ENCODE measurements at places on chromosomes 2 and 18.

GRCh38 chr2:66790651-66791181 is 355.8 kb downstream of the MEIS1 start:
- no peak for DNase-seq

DNA sequence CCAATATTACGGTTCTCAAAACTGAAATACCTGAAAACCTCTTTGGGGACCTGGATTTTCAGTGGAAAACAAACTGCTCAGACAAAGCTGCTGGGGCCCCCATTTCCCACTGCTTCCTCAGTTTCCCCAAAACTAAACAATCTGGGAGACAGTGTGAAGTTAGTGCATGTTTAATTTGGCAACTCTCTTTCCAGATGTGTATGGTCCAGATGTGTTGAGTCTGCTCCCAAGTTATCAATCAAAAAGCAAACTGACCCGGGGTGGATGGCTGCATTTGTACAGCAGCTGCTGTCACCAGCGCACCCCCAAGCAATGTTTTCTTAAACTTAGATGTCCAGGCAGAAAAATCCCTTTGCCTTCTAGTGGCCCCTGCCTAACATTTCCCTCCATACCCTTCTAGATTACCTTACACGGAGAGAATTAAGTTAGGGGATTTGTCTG is 136.9 kb downstream of the COPS8 start:
- no peak for DNase-seq

GRCh38 chr2:169715379-169716237 is 18.0 kb upstream of the KLHL23 start:
- no peak for DNase-seq

- DNase-seq = no peak
Observed at GRCh38 chr2:233047206-233047605, 12.9 kb upstream of the INPP5D start.

DNA sequence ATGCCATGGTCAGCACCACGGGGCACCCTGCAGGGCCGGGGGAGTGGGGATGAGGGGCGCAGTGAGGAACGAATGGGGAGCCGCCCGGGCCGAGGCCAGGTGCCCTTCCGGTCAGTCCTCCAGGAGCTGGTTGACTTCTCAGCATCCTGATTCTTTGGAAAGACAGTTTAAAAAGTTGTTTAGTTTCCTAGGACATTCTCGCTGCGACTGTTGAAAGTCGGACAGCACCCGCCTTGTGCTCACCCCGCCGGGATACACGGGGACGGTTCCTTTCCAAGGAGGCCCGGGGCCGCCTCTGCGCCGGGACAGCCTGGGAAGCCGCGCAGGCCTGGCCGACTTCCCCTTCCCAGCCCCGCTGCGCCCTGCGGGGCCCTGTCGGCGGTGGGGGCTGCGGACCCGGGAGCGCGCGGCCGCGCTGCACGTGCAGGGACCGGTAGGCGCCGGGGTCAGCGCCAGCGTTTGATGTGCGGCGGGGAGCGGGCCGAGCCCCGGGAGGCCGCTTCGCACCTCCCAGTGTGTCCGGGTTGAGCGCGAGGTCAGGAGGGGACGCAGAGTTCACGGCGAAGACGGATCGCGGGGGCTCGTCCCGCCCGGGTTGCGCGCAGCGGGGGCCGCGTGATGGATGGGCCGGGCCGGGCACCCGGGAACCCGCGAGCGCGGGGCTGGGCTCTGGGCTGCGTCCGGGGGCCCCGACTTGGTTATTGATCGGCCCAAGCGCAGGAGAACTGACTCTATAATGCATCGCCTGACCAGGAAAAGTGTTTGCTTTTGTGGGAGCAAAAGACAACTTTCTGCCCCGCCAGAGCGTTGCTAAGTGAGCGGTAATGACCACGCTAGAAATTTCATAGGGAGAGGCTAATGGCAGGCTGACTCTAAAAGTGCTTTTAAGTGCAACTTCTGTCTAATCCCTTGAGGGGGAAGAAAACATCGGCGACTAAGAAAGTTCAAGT is 28.0 kb upstream of the SMIM21 start:
- no peak for DNase-seq

DNA sequence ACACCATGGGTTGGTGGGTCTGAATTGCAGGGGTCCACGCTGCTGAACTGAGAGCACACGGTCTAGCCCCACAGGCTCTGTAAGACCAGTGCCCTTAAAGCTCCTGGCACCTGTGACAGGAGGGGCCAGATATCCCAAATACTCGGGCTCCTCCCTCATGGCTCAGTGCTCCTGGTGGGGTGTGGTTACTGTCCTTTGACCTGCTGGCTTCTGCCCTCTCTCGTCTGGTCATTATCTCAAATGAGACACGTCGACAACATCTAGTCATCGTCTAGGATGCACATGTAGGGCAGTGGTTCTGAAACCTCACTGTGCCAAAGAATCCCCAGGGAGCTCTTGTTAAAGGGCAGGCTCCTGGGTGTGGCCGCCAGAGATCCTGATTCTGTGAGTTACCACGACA is 258.4 kb downstream of the LOXHD1 start:
- no peak for DNase-seq

GRCh38 chr2:40093021-40093675 is 314.1 kb upstream of the THUMPD2 start:
- DNase-seq = no peak

DNA sequence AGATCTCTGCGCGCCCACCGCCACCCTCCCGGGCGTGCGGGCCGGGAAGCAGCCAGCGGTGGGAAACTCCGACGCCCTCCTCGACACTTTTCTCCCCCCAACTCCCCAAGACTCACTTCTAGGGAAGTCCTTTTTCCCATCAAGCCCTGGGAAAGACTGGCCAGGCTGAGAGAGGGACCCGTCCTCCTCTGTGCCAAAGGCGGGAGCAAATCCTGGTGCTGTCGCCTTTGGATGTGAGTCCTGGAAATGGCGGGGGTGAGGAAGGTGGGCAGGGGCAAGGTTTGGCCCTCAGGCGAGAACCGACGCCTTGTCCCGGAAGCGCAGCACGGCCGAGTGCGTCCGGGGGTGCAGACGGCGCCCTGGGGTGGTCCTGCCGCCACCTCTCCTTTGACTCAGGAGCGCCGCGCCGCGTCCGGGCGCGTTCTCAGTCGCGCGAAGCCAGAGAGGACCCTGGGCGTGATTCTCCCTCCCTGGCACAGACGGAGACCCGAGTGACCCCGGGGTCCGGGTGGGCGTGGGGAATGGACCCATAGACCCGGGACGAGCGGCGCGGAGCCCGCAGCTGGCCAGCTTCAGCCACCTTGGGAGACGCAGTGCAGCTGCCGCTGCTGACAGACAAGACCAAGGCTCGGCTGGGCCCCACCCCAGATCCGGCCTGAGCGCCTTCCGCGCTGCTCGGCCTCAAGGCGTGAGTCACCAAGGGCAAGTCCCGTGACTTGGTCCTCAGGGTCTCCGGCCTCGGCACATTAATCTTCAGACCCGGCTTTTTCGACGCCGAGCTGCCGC is 3.5 kb upstream of the LBX2 start:
- DNase-seq = peak; percentile 71

- no peak for DNase-seq
Observed at GRCh38 chr2:9463698-9464034, 10.7 kb upstream of the IAH1 start.

GRCh38 chr2:58051445-58051844 is 4.8 kb downstream of the VRK2 start:
- no peak for DNase-seq

- no peak for DNase-seq
Observed at GRCh38 chr2:192026059-192026824, 168.5 kb downstream of the TMEFF2 start.

DNA sequence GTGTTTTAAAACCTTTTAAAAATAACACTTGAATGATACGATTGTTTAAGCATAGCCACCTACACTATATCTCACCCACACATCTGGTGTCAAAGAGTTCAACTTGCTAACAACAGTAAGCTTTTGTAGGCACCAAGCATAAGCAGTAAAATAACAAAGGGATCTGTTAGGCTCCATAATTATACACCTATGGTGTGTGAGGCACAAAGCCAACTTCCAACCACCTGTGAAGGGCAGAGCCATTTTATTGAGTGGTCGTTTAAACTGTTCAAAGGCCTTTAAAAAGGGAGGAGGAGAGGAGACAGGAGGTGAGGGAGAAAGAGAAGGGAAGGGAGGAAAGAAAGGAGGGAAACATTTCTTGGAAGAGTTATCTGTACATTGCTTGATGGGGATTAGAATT is 27.9 kb downstream of the NEMP2 start:
- DNase-seq = no peak

- peak; percentile 43 for DNase-seq
Observed at GRCh38 chr2:46369783-46370182, 72.6 kb downstream of the EPAS1 start.

DNA sequence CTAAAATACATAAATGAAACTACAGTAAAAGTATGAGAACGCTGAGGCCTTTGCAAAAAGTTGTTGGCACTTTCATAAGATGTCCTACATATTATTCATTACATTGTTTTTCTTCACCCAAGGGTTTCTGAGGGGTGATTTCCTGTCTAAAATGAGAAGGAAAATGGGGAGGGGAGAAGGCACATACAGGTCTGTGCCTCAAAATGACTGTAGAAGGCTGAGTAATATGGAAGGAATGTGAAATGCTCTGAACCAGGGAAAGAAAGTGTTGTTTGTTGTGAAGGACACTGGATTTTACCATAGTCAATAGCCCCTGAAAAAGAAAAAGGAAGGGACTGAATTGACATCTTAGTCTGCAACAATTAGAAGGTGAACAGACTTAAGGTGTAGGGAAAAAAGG is 99.5 kb upstream of the RNF152 start:
- no peak for DNase-seq

DNA sequence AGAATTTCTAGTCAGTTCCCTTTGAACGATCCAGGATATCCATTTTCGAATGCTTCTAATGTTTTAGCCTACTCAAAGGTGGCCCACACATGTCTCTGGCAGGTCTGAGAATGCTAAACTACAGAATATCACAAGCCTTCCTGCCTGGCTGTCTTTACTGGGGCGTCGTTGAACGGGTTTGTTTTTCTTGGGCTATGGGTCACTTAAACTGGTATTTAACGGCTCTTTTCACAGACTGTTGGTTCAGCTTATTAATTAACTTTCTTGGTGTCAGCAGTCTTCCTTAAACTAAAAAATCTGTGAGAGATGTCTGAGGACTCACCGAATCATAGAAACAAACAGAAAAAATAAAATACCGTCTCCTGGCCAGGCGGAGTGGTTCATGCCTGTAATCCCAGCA is 563.2 kb upstream of the NRP2 start:
- DNase-seq = no peak

GRCh38 chr2:56754627-56755026 is 570.8 kb downstream of the CCDC85A start:
- DNase-seq = no peak

DNA sequence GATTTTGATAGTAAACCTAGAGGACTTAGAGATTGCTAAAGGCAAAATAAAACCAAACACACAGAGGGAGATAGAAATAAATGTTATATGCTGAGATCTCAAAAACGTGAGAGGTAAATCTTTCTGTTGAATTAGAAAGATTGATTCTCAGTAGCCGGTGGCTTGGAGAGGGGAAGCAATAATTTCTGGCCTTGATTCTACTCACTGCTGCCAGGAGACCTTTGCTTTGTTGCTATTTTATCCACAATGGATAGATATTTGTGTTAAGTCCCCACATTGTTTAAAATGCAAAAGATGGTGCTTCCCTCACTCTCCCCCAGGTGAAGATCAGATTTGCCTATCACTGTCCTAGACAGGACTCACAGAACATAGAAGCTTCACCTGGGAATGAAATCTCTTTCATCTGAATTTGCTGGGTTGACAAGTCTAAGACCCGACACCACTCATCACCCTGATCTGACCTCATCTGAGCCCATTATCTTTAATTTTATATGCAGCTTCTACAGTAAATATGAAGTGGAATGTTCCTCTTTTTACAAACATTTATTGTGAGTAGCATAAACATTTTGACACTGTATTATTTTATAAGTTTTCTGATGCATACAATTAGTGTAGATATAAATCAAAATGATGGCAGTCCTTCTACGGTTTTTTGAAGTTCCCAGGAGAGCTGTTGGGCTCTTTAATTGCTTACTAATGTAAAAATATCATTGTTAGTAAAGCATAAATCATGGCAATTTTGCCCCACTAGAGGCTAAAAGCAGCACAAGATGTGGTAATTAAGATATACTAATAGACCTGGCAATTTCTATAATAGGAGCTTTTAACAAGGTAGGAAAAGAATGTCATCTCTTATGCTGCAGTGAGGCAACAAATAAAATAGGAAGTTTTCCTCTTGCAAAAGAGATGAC is 149.7 kb downstream of the DCC start:
- no peak for DNase-seq

DNA sequence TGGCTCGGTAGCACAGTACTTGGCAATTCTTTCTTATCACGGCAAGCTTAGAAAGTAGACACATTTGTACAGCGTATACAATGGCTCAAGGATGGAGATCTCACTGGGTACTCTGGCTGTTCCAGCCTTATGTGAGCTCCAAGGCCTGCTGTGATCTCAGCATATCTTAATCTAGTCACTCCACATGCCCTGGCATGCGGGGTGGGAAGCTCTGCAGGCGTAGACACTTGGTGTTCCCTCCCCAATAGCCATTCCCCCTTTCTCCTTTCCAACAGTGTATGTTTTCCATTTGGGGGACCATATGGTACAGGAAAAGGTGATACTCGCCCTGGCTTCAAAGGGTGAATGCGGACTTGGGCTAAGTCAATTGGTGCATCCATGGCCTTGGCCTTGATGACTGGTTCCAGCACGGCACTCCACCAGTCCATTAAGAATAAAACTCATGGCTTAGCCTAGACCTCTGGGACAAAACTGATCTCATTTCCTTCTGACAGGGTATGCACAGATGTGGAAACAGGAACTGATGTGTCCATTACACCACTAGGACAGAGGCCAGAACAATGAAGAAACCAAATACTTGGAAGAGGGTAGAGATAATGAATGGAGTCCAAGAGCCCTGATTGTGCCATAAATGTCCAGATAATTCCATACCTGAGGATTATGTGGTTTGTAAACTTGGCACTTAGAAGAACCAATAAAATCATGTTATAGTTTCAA is 28.4 kb downstream of the TGIF1 start:
- DNase-seq = no peak

DNA sequence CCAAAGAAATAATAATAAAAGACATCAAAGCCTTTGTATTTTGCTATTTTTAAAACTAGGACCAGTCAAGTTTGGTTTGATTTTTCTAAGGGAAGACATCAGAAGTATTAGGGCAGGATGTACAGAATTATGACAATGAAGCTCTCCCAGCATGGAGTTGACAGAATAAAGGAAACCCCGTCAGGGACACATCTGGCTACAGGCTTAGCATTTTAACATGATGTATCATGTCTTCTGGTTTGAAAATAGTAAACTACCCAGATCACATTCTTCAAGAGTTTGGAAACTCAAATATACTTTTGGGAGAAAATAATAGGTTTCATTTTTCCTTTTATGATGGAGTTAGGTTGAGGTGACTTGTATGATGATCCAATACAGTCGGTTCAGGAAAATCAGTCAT is 552.0 kb upstream of the CDH2 start:
- no peak for DNase-seq

DNA sequence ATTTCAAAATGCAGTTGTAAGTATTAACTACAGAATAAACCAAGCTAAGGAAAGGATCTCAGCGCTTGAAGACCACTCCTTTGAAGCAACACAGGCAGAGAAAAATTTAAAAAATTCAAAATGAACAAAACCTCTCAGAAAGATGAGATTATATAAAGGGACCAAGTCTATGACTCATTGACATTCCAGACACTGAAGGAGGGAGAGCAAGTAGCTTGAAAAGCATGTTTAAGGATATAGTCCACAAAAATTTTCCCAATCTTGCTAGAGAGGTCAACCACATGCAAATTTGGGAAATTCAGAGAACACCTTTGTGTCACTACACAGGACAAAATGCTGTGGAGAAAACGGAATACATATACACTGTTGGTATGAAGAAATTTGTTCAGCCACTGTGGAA is 112.6 kb upstream of the MC4R start:
- DNase-seq = no peak

- DNase-seq = no peak
Observed at GRCh38 chr2:240672701-240673190, 9.9 kb downstream of the AQP12B start.
